ENCODE measurements at places on chromosomes 3 and 15.

- DNase-seq, result peak; percentile 26
Observed at GRCh38 chr15:94287794-94288246, 56.5 kb downstream of the MCTP2 start.

DNA sequence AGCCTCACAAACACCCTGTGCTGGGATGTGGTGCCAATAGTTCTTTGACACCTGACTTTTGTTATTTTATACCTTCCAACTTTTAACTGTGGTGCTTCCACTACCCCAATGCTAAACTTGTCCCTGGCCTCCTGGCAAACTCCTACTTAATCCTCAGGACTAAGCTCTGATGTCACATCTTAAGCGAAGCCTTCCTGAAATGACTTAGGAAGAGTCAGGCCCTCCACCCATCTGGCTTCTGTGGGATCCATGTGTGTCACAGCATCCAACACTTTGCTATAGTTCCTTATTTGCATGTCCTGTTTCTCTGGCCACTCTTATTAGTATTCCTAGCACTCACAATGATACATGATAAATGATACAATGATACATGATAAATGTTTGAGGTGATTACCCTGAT, 133.2 kb downstream of the FILIP1L start:
- DNase-seq, result no peak

- no peak for DNase-seq
Observed at GRCh38 chr15:77015646-77016320, 20.9 kb downstream of the PSTPIP1 start.

DNA sequence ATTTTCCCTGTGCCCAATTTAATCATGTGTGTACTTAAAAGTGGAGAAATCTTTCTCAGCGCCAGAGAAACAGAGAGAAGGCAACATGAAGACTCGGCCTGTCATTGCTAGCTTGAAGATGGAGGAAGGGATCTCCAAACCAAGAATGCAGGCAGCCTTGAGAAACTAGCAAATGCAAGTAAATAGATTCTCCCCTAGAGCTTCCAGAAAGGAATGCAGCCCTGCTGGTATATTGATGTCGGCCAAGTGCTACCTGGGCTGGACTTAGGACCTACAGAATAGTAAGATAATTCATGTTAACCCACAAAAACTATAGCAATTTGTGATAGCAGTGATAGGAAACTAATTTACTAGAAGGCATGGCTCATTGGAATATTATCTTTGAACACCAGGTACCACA, 150.9 kb upstream of the ABI3BP start:
- DNase-seq, result no peak

GRCh38 chr3:197216169-197216860, 82.1 kb downstream of the DLG1 start:
- no peak for DNase-seq

DNA sequence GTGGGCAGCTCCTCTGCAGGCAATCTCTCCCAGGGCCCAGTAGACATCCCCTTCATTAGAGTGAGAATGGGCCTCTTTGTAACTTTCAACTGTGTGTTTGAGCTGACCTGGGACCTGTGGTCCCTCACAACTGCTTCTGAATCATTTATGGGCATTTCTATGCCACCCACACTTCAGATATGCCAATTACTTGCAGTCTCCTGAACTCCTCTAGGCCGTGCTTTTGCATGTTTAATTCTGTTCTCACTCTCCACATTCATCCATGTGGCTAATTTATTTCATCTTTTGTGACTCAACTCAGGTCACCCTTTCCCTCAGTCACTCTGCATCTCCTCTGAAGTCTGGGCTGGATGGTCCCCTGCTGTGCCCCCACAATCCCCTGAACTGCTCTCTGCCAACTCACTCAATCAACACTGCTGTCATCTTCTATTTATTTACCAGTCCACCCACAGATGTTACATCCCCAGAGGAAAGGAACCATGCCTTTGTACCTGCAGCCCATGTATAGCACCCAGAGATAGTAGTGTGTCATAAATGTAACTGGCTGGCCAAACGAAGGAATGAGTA, 364.7 kb downstream of the EPHB1 start:
- DNase-seq, result no peak

GRCh38 chr3:171462224-171462623, 2.0 kb upstream of the TNIK start:
- no peak for DNase-seq

DNA sequence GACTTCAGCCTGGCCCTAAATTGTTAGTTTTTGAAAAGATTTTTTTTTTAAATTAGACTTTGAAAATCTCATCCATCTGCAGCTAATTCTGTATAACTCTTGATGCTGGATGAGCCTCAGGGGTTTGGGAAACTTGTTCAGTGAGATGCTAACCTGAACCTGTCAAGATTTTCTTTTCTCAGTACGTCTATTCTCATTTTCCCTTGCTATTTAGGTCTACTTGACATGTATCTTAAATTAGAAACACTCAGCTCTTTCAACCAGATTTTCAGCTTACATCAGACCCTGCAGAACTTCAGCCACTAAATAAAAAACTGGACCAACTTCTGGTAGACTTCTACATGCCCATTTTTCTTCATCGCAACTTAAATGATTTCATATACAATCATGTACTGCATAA, 61.4 kb downstream of the MFSD1 start:
- DNase-seq, result no peak

DNA sequence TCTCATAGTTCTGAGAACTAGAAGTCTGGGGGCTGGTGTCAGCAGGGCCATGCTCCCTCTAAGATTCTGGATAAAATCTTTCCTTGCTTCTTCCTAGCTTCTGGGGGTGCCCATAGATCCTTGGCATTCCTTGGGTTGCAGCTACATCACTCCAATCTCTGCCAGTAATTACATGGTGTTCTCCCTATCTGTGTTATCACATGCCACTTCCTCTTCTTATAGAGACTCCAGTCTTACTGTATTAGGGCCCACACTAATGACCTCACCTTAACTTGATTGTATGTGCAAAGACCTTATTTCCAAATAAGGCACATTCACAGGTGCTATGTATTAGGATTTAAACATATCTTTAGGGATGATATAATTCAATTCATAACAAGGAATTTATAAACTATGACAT, 618.5 kb downstream of the FGF12 start:
- no peak for DNase-seq

DNA sequence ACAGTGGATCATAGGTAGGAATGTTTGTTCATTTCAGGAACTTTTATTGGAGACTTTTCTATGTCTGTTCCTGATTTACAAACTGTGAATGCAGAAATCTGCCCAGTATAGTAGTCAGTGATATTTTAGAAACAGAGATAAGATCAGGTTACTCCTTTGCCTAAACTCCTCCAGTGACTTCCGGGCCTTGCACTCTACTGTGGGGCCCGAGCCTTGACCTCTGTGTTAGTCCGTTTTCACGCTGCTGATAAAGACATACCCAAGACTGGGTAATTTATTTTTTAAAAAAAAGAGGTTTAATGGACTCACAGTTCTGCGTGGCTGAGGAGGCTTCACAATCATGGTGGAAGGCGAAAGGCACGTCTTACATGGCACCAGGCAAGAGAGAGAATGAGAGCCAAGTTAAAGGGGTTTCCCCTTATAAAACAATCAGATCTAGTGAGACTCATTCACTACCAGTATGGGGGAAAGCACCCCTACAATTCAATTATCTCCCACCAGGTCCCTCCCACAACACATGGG, 127.1 kb downstream of the DNAJB8 start:
- no peak for DNase-seq

- DNase-seq, result no peak
Observed at GRCh38 chr3:148229107-148229506, 468.6 kb upstream of the AGTR1 start.

DNA sequence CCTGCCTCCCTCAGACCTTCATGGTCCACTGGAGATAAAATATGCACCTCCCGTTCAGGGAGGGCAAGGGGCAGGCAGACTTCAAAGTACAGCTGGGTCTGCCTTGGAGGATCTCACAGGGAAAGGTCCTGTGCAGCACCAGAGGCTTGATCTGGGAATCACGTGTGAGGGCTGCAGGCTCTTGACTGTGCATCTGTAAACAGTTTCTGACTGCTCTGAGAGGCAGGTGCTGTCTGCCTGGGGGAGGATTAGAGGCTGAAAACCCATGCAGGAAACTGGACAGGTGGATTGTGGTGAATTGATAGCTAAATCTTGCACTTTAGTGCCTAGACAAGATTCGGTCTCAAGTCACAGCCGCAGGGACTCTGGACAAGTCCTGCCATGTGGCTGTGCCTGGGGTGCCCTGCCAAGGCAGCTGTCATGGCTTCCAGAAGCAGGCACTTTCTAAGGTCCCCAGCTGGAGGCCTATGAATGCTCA, 239.3 kb downstream of the EPHB1 start:
- no peak for DNase-seq

- DNase-seq, result no peak
Observed at GRCh38 chr15:35546511-35547381, 781 bp upstream of the DPH6 start.

- no peak for DNase-seq
Observed at GRCh38 chr3:178206521-178206920, 329.7 kb upstream of the KCNMB2 start.

GRCh38 chr3:11878837-11879236, 32.2 kb upstream of the TAMM41 start:
- no peak for DNase-seq

DNA sequence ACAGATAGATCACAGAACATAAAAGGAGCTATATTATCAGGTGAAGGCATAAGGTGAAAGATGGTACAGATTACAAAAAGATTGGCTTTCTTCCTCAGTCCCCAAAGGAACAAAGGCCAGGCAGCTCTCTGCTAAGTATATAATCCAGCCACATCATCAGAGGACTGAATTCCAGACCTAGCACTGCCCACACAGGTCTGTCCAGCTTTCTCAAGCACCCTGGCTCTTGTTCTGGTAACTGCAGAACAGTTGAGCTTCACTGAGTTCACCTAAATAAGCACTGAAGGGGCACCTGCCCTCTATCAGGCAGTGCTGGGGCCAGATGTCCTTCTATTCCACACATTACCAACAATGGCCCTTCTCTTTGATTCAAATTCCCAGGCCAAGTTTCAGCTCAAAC, 6.3 kb downstream of the DUOXA1 start:
- no peak for DNase-seq

GRCh38 chr15:87760547-87761314, 495.8 kb downstream of the NTRK3 start:
- DNase-seq, result no peak

DNA sequence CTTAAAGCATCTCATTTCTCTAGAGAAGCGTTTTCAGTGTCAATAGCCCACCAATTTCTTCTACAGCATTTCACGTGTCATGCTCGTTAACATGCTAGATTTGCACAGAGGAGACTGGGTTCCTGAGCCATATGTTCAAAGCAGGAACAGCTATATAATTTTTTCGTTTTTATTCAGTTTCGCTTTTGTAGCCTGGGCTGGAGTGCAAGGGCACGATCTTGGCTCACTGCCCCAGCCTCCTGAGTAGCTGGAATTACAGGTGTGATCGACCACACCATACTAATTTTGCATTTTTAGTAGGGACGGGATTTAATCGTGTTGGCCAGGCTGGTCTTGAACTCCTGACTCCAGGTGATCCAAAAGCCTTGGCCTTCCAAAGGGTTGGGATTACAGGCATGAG, 6.6 kb upstream of the SLMAP start:
- DNase-seq, result no peak

DNA sequence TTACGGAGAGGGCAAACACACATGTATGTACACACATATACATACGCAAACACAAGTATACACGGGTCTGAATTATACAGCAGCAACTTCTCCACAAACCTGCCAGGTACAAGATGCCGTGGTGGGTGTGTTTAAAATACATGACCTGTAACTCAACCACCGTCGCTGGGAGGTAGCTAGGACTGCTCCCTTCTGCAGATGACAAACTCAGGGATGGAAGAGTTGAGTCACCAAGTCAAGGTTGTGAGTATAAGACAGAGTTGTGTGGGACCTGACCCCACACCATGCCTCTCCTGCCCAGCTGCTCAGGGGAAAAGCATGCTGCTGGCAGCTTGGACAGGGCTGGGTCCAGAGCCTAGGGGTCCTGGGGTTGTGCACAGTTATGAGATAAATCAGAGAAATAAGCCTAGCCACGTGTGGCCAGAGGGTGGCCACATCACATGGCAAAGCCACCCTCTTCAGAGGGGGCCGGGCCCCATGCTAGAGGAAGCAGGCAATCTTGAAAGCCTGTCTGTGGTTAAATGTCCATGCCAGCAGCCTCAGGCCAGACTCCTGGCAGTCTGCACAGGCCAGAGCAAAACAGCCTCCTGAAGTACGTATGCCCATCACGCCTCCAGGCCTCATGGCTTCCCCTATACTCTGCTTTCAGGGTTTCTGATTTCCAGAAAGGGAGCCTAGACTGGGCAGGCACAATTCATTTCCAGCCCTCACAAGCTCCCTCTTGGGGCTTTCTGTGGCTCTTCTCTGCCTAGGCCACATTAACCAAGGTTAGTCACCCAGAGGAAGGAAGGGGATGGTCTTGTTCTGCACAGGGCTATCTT, 107.7 kb upstream of the RPL32 start:
- DNase-seq, result peak; percentile 38

- DNase-seq, result no peak
Observed at GRCh38 chr3:146529021-146529420, 15.4 kb downstream of the PLSCR1 start.

Measured in stimulated activated CD8-positive, alpha-beta memory T cell treated with anti-CD3 and anti-CD28 coated beads, Interleukin-15, amount 100 ng/mL, for 48 hours (primary cell).